Panc1 (cell line): ENCODE measurements at places on chromosomes 1 and 21. TPM values are rescaled to one million over a fixed set of nuclear protein-coding genes. Genes with fewer than 3 reads are reported as not detected.

- no peak for DNase-seq
- H3K4me3 ChIP-seq = no peak overlapping the region
- H3K36me3 ChIP-seq = no peaks in the 10 kb centered on the region
- H3K27me3 ChIP-seq = no peaks in the 10 kb centered on the region
- H3K4me1 ChIP-seq = no peaks in the 10 kb centered on the region
Observed at GRCh38 chr1:29096231-29096886, 27.3 kb downstream of the TMEM200B start.

The IBA57 gene
- total RNA-seq = 11.3 TPM

The DYRK1A gene
- 36.1 TPM for total RNA-seq

DNA sequence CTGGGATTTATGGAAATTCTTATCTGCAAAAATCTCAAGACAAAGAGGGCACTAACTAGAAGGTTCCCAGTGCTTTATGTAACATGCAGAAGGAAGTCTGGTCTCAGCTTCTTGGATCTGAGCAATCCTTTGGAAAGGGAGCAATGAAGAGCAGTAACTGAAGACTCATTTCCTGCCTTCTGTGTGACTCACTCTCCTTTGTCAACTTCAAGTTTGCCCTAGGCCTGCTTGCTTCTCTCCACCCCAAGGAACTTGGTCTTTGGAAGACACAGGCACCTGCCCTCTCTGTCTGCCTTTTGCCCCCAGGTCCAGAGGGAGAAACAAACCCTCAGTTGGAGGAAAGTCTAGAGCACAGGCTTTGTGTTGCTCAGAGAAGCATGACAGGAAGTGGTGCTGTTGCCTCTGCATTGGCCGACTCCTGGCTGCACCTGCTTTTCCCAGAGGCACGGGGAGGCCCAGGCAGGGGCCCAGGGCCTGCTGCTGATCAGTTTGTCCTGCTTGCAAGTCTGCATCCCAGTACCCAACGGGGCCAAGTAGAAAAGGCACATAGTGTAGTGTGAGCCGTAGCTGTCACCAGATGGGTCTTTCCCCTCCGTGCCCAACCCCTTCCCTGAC lies 137.2 kb downstream of the DHRS3 start:
- H3K27ac ChIP-seq = peak overlapping the region; percentile 99
- no peaks in the 10 kb centered on the region for H3K27me3 ChIP-seq
- DNase-seq = peak; percentile 91
- no peaks in the 10 kb centered on the region for H3K36me3 ChIP-seq
- H3K4me3 ChIP-seq = no peak overlapping the region

DNA sequence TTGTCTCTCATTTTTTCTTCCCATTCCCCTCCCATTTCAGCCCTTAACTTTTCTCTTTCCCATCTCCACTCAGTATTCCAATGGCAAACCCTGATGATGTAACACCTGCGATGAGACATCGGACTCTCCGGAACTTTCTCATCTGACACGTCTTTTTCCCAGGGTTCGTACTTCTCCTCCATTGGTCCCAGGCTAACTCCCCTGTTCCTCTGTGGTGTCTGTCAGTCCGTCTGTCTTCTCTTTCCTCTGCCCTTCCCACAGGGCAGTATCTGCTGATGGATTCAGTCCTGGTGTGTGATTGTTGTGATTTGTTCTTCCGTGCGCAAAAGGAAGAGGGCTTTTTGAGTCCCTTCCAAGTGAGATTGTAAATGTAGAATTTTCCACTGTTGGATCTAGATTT lies 27.7 kb downstream of the VANGL2 start:
- DNase-seq = no peak
- H3K4me1 ChIP-seq = no peaks in the 10 kb centered on the region
- H3K27me3 ChIP-seq = no peaks in the 10 kb centered on the region; the same call in 1 of the 2 replicates
- H3K4me3 ChIP-seq = no peak overlapping the region

GRCh38 chr1:204959374-204959773 lies 83.6 kb upstream of the CNTN2 start:
- no peak overlapping the region for H3K4me3 ChIP-seq
- no peak for DNase-seq
- no peaks in the 10 kb centered on the region; the same call in 1 of the 2 replicates for H3K27me3 ChIP-seq

DNA sequence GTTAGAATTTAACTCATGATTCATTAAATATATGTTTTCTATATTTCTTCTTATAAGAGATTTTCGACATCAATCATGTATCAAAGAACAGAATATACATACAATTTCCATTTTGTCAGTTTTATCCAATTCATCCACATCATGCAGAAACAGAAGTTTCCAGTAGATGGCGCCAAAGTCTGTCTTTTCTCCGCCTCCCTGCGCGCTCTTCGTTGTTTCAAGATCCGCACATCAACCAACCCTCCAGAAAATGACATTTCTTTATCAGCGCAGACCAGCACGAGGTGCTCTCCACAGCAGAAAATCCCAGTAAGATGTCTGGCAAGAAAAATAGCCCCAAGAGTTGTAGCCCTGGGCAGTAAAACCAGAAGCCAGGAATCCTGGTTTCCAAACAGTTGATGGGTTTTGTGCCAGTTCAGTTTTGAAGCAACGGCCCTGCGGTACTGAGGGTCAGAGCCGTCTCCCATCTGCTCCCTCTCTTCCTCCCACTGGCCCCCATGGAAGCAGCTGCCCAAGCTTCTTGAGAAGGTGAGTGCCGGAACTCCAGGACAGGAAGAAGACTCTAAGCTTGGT lies 38.6 kb upstream of the GPR137B start:
- no peak overlapping the region for H3K4me3 ChIP-seq
- H3K27me3 ChIP-seq = no peaks in the 10 kb centered on the region
- H3K36me3 ChIP-seq = no peaks in the 10 kb centered on the region
- H3K27ac ChIP-seq = peak overlapping the region; percentile 55; the same call in 1 of the 2 replicates
- peak; percentile 39 for DNase-seq
- H3K4me1 ChIP-seq = peaks cover 13% of the 10 kb centered on the region

- no peak overlapping the region for H3K27ac ChIP-seq
- DNase-seq = no peak
- no peaks in the 10 kb centered on the region for H3K4me1 ChIP-seq
- no peak overlapping the region for H3K4me3 ChIP-seq
- H3K36me3 ChIP-seq = no peaks in the 10 kb centered on the region
Observed at GRCh38 chr1:11045428-11046269, 1.4 kb downstream of the MASP2 start.

DNA sequence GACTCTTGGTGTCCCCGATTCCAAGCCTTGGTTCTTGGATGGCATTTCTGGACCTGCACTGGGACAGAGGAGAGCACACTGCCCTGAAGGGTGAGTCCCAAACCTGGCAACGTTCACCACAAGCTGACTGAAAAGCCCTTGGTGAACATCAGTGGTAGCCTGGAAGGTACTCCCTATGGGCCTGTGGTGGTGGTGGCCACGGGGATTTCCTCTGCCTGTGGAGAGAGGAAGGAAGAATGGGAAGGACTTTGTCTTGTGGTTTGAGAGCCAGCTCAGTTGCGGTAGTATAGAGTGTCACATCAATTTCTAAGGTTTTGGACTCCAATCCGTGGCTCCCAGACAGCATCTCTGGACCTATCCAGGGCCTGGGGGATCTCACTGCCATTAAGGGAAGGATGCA lies 50.7 kb downstream of the DNAH14 start:
- H3K4me1 ChIP-seq = no peaks in the 10 kb centered on the region
- no peaks in the 10 kb centered on the region for H3K36me3 ChIP-seq
- H3K4me3 ChIP-seq = no peak overlapping the region

GRCh38 chr1:181159451-181160140 lies 71.1 kb downstream of the IER5 start:
- no peak for DNase-seq
- H3K27me3 ChIP-seq = no peaks in the 10 kb centered on the region
- no peak overlapping the region for H3K4me3 ChIP-seq
- H3K36me3 ChIP-seq = no peaks in the 10 kb centered on the region
- H3K4me1 ChIP-seq = no peaks in the 10 kb centered on the region

The OR6K3 gene
- total RNA-seq = not detected

The RAB3B gene
- total RNA-seq = 1.2 TPM

DNA sequence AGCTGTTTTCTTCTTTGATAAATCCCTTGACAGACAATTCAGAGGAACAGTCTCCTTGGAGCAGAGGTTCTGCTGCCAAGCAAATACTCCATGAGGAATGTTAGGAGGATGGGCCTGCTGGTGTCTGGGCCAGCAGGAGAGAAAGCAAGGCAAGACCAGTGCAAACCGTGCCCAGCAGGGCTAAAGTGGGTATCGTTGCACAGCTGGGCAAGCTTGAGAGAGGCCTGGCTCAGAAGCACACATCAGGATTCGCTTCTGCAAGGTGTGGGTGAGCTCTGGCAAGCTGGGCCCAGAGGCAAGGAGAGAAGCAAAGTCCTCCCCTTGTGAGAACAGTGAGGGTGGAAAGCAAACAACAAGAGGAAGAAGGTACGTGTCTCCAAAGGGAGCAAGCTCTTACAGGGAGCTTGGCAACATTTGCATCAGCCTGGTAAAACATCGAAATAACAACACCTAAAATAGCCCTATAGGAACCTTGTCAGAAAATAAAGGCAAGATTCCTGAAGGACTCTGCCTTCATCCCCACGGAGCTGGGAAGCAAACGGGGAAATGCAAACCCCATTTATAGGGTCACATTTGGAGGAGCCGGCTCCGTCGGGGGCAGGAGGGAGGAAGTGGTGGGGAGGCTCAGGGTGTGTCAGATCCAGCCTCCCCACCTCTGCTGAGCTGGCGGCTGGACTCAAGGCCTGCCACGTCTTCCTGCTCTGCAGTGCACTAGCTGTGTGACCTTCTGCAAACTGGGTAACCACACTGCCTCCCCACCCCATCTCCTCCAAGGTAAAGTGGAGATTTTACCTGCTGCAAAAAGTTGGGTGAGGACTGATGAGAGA lies 62.3 kb upstream of the HIVEP3 start:
- H3K4me3 ChIP-seq = peak overlapping the region; percentile 10; the same call in 1 of the 2 replicates
- H3K4me1 ChIP-seq = peaks cover 14% of the 10 kb centered on the region; the same call in 1 of the 2 replicates
- peak overlapping the region; percentile 34 for H3K27ac ChIP-seq
- no peaks in the 10 kb centered on the region for H3K36me3 ChIP-seq

GRCh38 chr1:80540596-80540995 lies 1260.1 kb upstream of the ADGRL2 start:
- no peak overlapping the region for H3K27ac ChIP-seq
- DNase-seq = no peak
- no peak overlapping the region for H3K4me3 ChIP-seq
- no peaks in the 10 kb centered on the region for H3K36me3 ChIP-seq
- no peaks in the 10 kb centered on the region for H3K27me3 ChIP-seq

- H3K4me3 ChIP-seq = no peak overlapping the region
- peaks cover 10% of the 10 kb centered on the region; the same call in 1 of the 2 replicates for H3K4me1 ChIP-seq
- no peak for DNase-seq
- no peak overlapping the region for H3K27ac ChIP-seq
- H3K27me3 ChIP-seq = peaks cover 28% of the 10 kb centered on the region
Observed at GRCh38 chr1:169584483-169585144, 1.7 kb downstream of the F5 start.

GRCh38 chr1:163168053-163168452 lies 34.7 kb downstream of the RGS5 start:
- no peak overlapping the region for H3K27ac ChIP-seq
- H3K27me3 ChIP-seq = no peaks in the 10 kb centered on the region
- no peaks in the 10 kb centered on the region for H3K36me3 ChIP-seq
- H3K4me1 ChIP-seq = no peaks in the 10 kb centered on the region

GRCh38 chr1:3459940-3460671 lies 5.6 kb downstream of the ARHGEF16 start:
- DNase-seq = no peak
- no peaks in the 10 kb centered on the region for H3K27me3 ChIP-seq
- no peak overlapping the region for H3K4me3 ChIP-seq
- no peak overlapping the region for H3K27ac ChIP-seq
- peaks cover 7% of the 10 kb centered on the region; the same call in 1 of the 2 replicates for H3K4me1 ChIP-seq

DNA sequence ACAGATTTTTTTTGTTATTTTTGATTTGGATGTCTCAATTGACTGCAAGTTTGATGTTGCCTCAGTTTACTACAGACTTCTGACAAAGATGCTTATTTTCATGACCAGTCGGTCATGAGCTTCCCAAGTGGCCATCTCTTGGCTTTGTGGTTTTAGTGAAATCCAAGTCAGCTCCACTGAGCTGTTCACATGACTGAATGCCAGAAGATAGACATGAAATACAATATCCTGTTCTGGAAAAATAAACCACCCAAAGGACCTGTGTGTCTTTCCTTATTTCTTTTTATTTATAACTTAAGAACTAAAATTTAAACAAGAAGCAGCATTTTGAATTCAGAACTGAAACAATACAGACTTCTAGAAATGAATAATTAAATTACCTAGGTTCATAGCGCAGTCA lies 89.3 kb downstream of the HMCN1 start:
- no peaks in the 10 kb centered on the region for H3K4me1 ChIP-seq
- no peak overlapping the region for H3K27ac ChIP-seq
- no peak for DNase-seq
- H3K27me3 ChIP-seq = no peaks in the 10 kb centered on the region
- no peaks in the 10 kb centered on the region for H3K36me3 ChIP-seq

The KRTAP10-7 gene
- not detected for total RNA-seq

The PRR9 gene
- not detected for total RNA-seq

- no peaks in the 10 kb centered on the region for H3K27me3 ChIP-seq
- H3K4me3 ChIP-seq = no peak overlapping the region
- H3K36me3 ChIP-seq = no peaks in the 10 kb centered on the region
- no peak for DNase-seq
- no peaks in the 10 kb centered on the region for H3K4me1 ChIP-seq
Observed at GRCh38 chr1:25009671-25010262, 79.7 kb upstream of the RUNX3 start.

The CNN3 gene
- total RNA-seq = 72.3 TPM

DNA sequence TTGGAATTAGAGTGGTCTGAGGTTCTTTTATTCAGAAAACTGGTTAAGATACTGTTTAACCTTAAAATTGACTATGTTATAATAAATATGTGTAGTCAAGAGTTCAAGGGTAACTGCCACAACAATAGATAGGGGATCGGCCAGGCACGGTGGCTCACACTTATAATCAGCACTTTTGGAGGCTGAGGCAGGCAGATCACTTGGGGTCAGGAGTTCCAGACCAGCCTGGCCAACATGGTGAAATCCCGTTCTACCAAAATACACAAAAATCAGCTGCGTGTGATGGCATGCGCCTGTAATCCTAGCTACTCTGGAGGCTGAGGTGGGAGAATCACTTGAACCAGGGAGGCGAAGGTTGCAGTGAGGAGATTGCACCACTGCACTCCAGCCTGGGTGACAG lies 39.5 kb downstream of the PDC start:
- H3K4me1 ChIP-seq = no peaks in the 10 kb centered on the region
- no peak for DNase-seq
- no peak overlapping the region for H3K4me3 ChIP-seq
- H3K36me3 ChIP-seq = peaks cover 12% of the 10 kb centered on the region
- H3K27me3 ChIP-seq = no peaks in the 10 kb centered on the region
- H3K27ac ChIP-seq = no peak overlapping the region

DNA sequence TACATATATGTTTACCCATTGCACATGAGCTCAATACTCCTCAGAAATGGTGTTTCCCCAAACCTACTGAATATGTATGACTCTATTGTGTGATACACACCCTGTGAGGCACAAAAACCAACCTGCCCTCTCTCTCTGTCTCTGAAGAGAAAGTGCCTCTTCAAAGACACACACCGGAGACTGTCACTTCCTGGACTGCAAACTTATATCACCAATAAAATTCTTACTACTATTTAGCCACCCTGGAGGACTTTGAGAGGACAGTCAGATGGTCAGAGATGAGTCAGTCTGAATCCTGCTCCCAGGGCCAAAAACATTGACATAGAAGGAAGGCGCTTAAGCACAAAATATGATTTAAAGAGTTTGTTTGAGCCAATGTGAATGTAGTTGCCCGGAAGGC lies 110.4 kb downstream of the PPIAL4G start:
- no peaks in the 10 kb centered on the region for H3K27me3 ChIP-seq
- H3K4me1 ChIP-seq = peaks cover 2% of the 10 kb centered on the region; the same call in 1 of the 2 replicates
- no peak for DNase-seq
